ENCODE measurements at places on chromosomes 1 and 21.

- DNase-seq = no peak
Observed at GRCh38 chr1:234975122-234975940, 153.3 kb downstream of the TOMM20 start.

DNA sequence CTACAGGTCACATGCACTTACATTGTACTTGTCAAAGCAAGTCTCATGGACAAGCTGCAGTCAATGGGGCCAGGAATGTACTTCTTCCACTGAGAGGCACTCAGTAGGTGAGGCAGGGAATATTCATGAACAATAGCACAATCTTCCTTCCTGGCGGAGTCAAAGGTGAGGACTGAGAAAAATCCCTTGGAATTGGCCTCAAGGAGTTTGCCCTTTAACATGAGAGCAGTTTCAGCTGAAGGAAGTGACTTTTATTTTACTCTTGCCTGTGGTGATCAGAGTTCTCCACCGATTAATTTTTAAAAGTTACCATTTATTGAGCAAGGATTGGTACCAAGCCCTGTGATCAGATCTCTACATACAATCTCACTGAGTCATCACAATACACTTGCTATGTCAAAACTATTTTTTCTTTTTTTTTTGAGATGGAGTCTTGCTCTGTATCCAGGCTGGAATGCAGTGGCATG, 11.2 kb upstream of the AK2 start:
- DNase-seq = no peak

GRCh38 chr1:178594133-178594532, 81.2 kb downstream of the TEX35 start:
- DNase-seq = no peak

- DNase-seq = no peak
Observed at GRCh38 chr1:62612770-62613169, 15.4 kb downstream of the ANGPTL3 start.

- no peak for DNase-seq
Observed at GRCh38 chr1:247357781-247358211, 26.1 kb upstream of the ZNF496 start.

- no peak for DNase-seq
Observed at GRCh38 chr21:34690041-34690792, 21.4 kb downstream of the CLIC6 start.

GRCh38 chr21:28640326-28640725, 352.4 kb downstream of the LTN1 start:
- DNase-seq = no peak

GRCh38 chr21:46543306-46543705, 61.6 kb downstream of the S100B start:
- no peak for DNase-seq

- no peak for DNase-seq
Observed at GRCh38 chr1:69673321-69673720, 105.6 kb downstream of the LRRC7 start.

- DNase-seq = no peak
Observed at GRCh38 chr1:225409051-225409450, 18.8 kb downstream of the LBR start.

DNA sequence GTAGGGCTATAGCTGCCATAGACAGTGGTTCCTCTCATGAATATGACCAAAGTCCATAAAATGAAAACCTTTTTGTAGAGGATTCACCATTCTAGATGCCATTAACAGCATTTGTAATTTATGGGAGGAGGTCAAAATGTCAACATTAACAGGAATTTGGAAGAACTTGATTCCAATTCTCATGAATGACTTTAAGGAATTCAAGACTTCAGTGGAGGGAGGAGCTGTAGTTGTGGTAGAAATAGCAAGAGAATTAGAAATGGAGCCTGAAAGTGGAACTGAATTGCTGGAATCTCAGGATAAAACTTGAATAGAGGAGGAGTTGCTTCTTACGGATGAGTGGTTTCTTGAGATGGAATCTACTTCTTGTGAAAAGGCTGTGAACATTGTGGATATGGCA, 65.4 kb upstream of the ESRRG start:
- no peak for DNase-seq

- peak; percentile 35 for DNase-seq
Observed at GRCh38 chr1:108643492-108644335, 17.2 kb downstream of the HENMT1 start.

DNA sequence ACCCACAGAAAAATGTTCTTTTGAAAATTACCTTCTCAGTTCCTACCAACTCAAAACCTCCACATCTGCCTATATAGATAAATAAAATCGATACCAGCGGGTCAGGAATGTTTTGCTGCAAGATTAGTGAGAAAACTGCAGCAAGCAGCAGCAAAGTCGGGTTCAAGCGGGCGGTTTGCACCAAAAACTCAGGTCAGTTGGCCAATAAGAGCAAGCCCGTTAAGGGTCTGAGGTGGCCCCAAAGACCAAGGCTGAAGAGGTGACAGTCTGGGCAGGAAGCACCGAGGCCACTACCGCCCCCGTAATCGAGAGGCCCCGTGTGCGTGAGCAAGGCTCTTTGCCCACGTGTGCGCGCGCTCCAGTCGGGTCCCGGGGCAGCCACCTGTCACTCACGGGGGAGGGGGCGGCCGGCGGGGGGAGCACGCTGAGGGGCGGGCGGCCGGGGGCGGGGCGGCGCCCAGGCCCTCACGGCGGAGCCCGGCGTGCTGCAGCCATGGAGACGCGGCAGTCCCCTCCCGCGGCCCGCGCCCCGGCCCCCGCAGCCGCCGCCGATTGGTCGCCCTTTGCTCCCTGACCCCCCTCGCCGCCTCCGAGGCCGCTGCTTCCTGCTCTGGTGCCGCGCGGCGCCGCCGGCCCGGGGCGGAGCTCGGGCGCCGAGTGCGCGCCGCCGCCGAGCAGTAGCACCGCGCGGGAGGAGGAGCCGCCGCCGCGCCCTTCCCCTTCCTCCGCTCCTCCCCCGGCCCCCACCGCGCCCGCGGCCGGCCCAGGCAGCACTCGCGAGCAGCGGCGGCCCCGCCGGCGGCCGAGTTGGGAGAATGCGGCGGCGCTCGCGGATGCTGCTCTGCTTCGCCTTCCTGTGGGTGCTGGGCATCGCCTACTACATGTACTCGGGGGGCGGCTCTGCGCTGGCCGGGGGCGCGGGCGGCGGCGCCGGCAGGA, at the start of gene GALNT2:
TSS of gene GALNT2 (plus strand) at position 773 of the 939 bp plus-strand sequence. CDS start at position 816, 43 bp downstream.
- DNase-seq = peak; percentile 78

DNA sequence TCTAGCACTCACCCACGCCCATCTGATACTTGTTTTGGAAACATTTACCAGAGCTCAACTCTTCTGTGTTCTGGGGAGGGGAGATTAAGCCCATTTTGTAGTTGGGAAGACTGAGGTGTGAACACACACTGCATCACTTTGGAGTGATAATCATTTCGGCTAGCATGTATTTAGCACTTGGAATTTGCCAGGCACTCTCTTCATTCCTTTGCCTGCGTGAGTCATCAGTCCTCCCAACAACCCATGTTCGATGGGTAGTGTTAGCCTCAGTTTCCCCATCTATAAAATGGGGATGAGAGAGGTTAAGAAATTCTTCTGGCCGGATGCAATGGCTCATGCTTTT, 182.8 kb upstream of the TMEM51 start:
- no peak for DNase-seq

- DNase-seq = no peak
Observed at GRCh38 chr1:67861856-67862516, 28.7 kb upstream of the GNG12 start.

- DNase-seq = no peak
Observed at GRCh38 chr1:116036255-116036654, 59.9 kb downstream of the SLC22A15 start.
